ENCODE measurements at places on chromosomes 3 and 15.

GRCh38 chr3:146543461-146544001, 876 bp downstream of the PLSCR1 start:
- DNase-seq: no peak

DNA sequence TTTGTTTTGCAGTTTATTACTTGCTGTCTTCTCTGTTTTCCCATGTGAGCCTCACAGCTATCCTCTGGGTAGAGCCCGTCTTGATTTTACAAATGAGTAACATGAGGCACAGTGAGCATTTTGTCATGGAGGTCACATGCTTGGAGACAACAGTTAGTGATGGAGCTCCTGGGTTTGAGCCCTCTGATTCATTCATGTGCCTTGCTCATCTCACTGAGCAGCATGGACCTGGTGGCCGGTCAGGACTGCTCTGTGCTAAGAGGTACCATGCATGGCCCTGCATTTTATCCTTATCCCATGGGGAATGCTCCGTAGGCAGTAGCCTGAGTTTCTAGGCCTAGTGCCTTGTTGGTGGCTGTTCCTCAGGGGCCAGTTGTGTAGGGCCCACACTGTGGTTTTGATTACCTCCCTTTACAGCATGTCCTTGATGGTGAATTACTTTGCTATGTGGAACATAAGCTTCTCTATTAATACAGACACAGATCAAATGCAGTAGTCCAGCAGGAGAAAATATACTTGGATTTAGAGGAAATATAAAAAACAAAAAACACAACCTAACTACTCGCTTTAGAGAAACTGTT, 35.6 kb downstream of the MAP2K5 start:
- DNase-seq: no peak

GRCh38 chr3:86794361-86795065, 196.4 kb downstream of the VGLL3 start:
- DNase-seq: no peak

GRCh38 chr3:115208066-115208750, 61.1 kb upstream of the ZBTB20 start:
- DNase-seq: no peak

GRCh38 chr3:171715155-171715554, 95.1 kb downstream of the PLD1 start:
- DNase-seq: no peak

All from SK-N-SH (cell line).